ENCODE measurements at places on chromosomes 1 and 21.

GRCh38 chr1:165595246-165595938 is 35.6 kb upstream of the MGST3 start:
- no peak for DNase-seq

DNA sequence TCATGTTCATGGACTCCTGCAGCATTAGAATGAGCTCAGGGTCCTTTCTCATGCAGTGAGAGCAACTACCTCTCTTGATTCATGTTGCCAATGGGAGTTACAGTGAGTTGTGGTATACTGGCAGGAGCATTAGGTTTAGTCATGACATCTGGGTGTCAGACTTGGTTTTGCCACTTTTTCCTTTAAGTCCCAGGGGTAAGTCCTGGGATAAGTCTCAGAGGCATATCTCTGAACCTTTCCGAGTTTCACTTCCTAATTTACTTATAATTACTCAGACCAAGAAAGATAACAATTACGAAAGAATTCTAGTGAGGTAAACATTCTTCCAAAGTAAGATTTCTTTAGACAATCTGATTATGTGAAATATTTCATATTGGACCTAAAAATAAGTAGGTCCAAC is 606.0 kb downstream of the SMYD3 start:
- no peak for DNase-seq

GRCh38 chr21:36092681-36093080 is 22.9 kb downstream of the CBR1 start:
- DNase-seq = no peak

DNA sequence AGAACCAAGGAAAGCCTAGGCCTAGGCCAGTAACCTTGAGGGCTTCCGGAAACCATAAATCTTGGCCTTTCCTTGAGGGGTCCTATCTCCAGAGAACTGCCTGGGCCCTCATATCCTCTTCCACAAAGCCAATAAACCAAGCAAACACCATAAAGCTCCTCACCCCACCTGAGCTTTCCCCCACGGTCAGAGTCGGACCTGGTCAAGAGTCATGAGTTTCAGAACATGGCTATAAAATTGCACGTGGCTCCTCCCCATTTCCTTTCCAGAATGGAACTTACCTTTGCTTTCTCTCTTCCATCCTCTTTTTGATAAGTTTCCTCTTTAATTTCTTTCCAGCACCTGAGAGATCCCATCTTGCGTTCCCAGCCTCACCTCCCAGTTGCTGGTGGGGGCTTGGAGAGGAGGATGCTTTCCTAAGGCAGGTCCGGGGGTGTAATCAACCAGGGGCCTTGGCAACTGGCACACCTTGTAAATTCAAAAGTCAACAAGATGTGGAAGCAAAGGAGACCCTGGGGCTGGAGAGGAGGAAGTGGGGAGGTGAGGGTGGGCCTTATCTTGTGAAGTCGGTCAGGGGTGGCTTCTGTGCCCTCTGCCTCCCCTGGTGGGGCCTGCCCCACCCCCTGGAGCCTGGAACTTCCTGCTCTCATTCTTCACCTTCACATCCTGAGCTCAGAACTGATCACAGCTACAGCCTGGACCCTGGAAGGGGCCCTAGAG is 259.9 kb downstream of the FOXD2 start:
- DNase-seq = no peak

DNA sequence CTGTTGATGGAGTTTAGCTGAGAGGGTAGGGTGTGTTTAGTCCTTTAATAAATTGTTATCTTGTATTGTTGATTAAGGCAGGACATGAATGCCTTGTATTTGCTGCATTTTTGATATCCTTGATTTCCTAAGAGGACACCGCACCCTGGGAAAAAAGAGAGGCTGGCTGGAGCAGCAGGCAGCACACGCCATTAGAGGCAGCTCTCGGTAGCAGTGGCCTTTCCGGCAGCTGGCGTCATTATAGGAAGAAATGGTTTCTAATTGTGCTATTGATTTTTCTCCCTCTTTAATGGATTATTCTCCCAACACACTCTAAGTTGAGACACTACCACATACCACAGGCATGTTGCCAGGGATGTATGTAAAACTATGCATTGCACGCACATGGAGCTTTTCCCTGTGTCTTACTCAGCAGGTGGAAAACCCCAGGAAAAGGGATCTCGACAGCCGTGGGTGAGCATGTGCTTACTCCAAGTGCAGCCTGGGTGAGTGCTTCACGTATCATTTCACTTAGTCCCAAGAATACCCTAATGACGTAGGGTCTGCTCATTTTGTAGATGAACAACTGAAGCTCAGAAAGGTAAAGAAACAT is 440.4 kb upstream of the RUNX1 start:
- no peak for DNase-seq
